ENCODE measurements at places on chromosomes 2 and 18.

GRCh38 chr2:12577567-12578253 is 139.0 kb upstream of the TRIB2 start:
- DNase-seq: no peak

GRCh38 chr2:231699006-231699405 is 9.3 kb upstream of the PTMA start:
- DNase-seq: no peak

- no peak for DNase-seq
Observed at GRCh38 chr2:15365411-15365810, 195.7 kb downstream of the NBAS start.

DNA sequence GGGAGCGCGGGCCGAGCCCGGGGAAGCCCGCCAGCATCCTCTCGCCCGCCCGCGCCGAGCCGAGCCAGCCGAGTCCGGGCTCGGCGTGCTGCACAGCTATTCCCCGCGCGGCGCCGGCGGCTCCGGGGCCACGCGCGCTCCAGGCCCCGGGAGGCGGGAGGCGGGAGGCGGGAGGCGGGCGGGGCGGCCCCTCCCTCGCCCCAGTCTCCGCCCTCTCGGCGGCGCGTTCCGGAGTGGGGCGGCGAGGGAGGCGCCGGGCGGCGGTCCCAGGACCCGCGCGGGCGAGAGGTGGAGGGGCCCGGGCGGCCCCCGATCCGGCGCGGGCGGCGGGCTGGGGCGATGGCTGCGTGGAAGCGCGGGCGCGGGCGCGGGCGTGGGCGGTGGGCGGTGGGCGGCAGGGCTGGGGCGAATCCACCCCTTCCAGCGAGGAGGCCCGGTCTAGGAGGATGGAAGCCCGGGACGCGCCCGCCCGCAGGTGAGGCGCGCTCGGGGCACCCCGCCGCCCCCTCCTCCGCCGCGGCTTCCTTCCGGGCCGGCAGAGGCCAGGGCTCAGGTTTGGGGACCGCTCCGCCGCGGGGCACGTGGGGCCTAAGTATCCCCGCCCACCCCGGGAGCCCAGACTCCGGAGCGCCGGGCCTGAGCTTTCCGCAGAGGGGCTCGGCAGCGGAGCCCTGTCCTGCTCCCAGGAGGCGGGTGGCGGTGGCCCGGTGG is at the start of gene ADCY3:
TSS of gene ADCY3 (minus strand) at position 140 of the 711 bp plus-strand sequence. CDS start 1,250 bp downstream, outside the sequence.
- peak; percentile 64 for DNase-seq

- DNase-seq: peak; percentile 32
Observed at GRCh38 chr2:63692002-63692606, 103.3 kb downstream of the MDH1 start.

- no peak for DNase-seq
Observed at GRCh38 chr2:19038071-19039015, 320.1 kb downstream of the OSR1 start.

GRCh38 chr2:143792602-143793001 is 663.4 kb downstream of the ARHGAP15 start:
- no peak for DNase-seq

DNA sequence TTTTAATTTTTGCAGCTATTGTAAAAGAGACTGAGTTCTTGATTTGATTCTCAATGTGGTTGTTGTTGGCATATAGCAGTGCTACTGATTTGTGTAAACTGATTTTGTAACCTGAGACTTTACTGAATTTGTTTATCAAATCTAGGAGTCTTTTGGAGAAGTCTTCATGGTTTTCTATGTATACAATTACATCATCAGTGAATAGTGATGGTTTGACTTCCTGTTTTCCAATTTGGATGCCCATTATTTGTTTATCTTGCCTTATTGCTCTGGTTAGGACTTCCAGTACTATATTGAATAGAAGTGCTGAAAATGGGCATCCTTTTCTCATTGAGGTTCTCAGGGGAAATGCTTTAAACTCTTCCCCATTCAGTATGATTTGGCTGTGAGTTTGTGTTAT is 99.7 kb downstream of the GULP1 start:
- no peak for DNase-seq

DNA sequence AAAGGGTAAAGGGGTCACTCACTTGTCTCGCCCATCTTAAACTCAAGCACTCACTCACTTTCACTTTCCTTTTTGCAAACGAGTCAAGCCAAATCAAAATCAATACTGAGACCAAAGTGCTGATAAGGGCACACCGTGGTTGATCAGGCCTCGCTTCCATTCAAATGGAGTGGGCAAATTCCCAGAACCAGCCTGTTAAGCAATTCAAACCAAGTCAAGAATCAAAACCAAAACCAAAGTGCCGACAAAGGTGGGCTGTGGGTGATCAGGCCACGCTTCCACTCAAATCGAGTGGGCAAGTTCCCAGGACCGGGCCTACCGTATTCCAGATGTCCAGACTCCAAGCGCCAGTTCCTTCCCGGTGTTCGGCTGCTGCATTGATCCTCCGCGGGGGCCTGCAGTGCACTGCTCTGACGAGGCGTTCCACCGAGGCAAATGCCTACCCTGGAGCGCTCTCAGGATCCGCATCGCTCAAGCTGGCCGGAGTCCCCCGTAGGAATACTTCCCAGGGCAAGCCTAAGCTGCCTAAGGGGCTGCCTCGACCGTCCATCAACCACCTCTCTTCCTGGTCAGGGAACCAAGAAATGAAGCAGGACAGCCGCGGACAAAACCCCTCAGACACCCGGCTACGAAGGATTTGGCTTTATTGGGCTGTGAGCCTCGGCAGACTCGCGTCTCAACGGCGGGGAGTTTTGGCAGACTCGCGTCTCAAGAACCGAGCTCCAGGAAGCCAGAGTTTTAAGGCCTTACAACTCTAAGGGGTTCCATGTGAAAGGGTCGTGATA is 89.9 kb upstream of the SLC1A4 start:
- DNase-seq: no peak

Measured in NCI-H345 (cell line).